ENCODE measurements at places on chromosomes 4 and X.

DNA sequence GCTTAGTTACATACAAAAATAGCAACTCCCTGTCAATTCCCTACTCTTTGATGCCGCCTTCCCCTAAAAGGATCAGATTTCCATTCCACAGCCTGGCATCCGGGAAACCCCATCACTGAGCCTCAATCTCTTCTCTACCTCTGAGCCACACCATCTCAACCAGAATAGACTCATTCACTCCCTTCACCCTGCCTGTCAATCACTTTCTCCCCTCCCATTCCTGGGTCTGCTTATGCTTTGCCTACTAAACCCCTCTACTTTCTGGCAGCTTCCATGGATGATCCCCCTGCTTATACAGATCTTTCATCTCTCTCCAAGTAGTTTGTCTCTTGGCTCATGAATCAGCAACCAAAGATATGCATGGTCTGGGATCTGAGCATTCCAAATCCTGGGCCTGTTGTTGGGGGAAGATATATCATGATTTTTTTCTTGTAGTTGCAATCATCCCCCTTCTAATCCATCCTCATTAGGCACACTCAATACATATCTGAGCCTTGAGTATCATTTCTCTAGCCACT is 2.6 kb downstream of the AMER1 start:
- no peak for DNase-seq

GRCh38 chrX:4825550-4825949 is 1112.1 kb upstream of the PRKX start:
- no peak for DNase-seq

DNA sequence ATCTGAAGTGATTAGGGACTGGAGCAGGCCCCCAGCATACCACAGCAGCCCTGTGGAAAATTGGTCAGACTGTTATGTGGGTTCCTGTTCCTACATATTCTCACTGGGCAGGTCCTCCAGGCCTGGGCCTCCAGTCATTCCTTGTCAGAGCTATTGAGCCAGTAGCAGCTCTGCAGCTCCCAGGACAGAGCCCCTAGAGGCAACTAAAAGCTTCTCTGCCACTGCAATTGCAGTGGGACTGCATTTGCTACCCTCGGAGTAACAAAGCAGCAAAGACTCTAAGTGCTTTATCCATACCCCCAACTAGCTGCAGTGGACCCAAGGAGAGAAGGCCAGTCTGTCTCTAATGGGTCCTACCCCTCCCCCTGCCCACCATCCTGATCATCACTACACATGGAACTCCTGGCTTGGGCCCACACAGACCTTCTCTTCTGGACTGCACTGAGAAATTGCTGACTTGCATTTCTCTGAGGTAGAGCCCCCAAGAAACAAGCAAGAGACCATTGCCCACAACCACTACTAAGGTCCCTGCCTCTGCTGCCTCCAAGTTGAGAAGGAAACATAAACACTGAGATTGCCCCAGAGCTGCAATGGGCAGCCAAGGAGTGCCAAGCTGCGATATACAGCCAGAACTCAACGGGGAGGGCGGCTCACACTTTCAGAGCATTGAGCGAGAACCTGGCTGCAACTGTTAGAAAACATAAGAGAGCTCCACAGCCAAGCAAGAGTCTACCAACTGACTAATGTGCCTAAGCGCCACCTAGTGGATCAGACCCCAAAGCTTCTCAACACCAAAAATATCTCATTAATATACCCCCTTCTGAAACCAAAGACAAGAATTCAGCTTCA is 738.7 kb upstream of the NDST4 start:
- DNase-seq, result no peak

GRCh38 chrX:9429767-9430166 is 35.1 kb upstream of the TBL1X start:
- no peak for DNase-seq

GRCh38 chr4:72031868-72032608 is at the start of gene NPFFR2:
NPFFR2 (plus strand) TSS chr4:72032000; CDS start chr4:72128592, 96,592 bp downstream.
- no peak for DNase-seq

- no peak for DNase-seq
These were observed 7.0 kb downstream of the RS1 start for GRCh38 chrX:18664947-18665346.

DNA sequence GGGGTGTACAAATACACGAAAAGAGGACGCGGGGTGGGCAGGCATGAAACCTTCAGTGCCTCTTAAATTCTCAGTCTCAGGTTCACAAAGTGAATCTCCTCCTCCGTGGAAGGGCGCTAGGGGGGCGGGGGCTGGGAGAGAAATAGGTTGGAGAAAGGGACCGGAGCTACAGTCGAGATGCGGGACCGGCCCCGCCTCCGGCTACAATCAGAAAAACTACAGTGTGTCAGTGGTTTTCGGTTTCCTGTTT is 3.4 kb downstream of the MAML3 start:
- no peak for DNase-seq

All from T-helper 2 cell (primary cell).